Dermis microvascular lymphatic vessel endothelial cell (primary cell): ENCODE measurements at places on chromosomes 1 and 21. TPM values are rescaled to one million over a fixed set of nuclear protein-coding genes. Genes with fewer than 3 reads are reported as not detected.

Gene TNFSF4
- 2.0 and 3.6 TPM in 2 replicates for total RNA-seq

Gene SFN
- 0.13 TPM in 1 of 2 replicates, not detected in the other for total RNA-seq

Gene IFNAR1
- 16.4 and 22.3 TPM in 2 replicates for total RNA-seq

DNA sequence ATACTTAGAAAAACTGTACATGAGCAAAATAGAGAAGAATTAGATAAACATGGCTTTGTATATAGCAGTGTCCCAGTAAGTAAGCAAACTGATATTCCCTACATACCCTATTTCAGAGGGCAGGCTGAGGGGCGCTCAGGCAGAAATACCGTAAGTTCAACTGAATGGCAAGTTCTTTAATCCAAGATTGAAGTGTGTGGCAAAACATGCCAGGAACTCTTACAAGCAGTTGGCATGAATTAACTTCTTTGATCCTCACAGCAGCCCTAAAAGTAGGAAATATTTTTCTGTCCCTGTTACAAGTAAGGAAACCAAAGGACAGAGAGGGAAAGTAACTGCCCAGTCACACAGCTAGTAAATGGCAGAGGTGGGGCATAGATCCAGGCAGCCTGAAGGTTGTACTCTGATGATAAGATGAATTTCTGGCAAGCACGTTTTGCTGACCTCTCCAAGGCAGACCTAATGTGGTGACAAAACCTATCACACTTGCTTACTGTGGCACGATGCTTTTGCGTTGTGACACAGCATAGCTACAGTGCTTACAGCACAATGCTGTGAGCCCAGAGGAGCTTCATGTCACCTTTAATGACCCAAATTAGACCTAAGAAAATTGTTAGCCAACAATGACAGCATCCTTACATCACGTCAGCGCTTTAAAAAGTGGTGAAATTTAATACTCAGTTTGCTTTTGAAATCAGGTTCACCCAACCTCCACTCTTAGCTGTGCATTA, 35.0 kb upstream of the THEM4 start:
- no peak for DNase-seq

DNA sequence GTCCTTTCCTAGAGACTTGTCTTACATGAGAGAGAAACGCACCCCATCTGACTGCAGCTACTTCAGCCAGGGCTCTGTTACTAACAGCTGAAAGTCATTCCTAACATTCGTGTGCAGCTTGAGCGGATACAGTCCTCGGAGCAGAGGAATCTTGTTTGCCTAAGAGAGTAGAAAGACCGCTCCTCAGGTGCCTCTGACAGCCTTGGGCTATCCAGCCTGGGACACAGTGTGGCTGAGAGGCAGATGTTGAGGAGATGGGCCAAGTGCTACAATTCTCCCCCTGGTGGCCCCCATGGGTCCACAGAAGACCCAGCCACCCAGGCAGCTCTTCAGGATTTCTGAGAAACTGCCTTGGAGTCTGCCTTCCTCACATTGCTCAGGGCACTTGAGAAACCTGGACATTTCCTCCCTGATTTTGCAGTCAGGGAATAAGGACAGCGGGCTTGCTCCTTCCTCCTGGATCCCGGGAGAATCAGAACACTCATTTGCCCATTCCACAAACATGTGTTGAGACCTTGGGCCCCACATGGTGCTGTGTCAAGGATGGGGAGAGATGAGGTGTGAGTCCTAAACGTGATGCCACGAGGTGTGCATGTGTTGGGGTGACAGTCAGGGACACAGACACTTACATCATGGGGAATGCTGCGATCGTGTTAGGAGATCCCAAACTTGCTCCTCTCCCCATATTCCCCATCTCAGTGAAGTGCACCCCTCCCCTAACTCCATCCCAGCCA, 13.1 kb downstream of the TRIM62 start:
- no peak for DNase-seq

Gene MYCL
- 0.38 and 0.39 TPM in 2 replicates for total RNA-seq

DNA sequence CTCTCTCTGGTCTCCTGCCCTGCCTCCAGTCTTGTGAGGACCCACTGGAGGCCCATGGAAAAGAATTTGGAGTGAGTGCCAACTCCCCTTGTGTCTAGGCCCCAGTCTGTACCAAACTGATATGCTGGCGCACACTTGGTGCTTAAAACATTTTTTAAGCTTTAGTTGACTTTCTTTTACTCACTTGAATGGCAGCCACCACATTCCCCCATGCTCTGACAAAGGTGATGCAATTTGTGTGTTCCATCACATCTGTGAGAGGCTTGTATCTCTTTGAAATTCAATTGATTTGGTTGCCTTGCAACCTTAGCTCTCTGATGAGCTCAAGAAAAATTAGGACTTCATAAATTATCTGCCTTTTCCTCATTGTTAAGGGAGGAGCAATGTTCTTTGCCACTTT, 30.5 kb upstream of the WDTC1 start:
- DNase-seq, result no peak

DNA sequence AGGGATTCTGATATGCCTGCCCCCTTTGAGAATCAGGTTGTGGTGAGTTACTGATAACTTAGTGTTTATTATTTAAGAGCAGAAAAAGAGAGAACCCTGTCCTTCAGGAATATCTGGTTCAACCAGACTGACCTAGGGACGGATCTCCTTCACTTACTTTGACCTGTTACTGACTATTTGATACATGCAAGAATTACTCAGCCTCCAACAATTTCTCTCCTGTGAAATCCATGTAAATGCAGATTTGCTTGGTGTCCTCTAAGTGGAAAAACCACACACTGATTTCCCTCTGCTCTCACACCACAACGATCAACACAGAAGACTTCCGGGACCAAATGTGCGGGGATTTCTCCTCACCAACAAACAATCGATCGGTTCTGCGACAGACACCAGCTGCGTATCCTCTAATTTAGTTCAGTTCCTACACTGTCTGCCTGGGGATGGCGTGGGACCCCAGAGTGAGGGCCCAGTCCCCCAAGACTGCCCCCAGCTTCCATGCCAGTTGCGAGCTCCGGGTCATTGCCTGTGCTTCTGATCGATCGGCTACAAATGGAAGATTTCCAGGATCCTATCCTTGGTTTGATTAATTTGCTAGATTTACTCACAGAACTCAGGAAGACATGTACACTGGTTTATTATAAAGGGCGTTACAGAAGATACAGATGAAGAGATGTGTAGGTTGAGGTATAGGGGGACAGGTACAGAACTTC, 51.7 kb downstream of the BACE2 start:
- no peak for DNase-seq

DNA sequence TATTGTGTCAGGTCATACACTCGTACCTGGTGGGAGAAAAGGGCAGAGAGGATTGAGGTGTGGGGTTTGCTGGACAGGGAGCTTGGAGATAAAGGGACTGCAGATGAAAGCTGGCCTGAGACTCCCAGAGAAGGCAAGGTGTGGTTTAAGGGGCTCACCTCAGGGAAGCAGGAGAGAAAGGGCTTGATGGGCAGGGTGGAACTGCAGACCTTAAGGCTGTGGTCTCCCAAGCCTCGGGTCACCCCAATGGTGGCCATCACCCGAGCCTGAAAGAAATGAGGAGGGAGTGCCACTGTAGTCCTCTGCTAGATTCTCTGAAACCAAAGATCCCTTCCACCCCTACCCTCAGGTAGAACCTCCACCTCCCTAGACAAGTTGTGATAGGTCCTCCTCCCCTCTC, 3.7 kb upstream of the RHOC start:
- no peak for DNase-seq

DNA sequence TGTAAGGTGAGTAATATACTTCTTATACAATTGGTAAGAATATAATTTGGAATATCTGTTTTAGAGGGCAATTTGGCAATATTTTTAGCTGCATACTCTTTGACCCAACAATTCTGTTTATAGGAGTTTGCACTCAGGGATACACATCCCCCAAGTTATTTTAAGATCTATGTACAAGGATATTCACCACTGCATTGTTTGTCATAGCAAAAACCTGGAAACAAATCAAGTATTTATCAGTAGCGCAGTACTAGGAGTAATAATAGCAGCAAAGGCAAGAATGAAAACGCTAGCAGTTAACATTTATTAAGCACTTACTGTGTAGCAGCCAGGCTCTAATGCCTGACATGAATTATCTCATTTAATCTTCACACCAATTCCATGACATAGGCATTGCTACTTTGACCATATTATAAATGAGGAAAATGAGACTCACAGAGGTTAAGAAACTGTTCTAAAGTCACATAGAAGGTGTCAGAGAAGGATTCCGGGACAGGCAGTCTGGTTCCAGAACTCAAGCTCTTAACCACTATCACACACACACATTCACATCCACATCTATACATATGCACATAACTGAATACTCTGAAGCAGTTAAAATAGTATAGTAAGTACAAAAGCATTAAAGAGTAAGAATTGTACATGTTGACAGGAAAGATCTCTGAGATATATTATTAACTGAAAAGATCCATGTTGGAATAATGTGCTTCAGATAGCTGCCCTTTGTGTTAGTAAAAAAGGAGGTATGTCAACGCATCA, 30.6 kb downstream of the PHC2 start:
- DNase-seq, result no peak

Gene ANKRD65
- 0.25 and 0.26 TPM in 2 replicates for total RNA-seq

Gene EXO1
- total RNA-seq, result 3.0 and 8.0 TPM in 2 replicates

Gene HMCN1
- 4.0 and 21.5 TPM in 2 replicates for total RNA-seq

Gene NBPF12
- total RNA-seq, result 2.8 and 4.2 TPM in 2 replicates

DNA sequence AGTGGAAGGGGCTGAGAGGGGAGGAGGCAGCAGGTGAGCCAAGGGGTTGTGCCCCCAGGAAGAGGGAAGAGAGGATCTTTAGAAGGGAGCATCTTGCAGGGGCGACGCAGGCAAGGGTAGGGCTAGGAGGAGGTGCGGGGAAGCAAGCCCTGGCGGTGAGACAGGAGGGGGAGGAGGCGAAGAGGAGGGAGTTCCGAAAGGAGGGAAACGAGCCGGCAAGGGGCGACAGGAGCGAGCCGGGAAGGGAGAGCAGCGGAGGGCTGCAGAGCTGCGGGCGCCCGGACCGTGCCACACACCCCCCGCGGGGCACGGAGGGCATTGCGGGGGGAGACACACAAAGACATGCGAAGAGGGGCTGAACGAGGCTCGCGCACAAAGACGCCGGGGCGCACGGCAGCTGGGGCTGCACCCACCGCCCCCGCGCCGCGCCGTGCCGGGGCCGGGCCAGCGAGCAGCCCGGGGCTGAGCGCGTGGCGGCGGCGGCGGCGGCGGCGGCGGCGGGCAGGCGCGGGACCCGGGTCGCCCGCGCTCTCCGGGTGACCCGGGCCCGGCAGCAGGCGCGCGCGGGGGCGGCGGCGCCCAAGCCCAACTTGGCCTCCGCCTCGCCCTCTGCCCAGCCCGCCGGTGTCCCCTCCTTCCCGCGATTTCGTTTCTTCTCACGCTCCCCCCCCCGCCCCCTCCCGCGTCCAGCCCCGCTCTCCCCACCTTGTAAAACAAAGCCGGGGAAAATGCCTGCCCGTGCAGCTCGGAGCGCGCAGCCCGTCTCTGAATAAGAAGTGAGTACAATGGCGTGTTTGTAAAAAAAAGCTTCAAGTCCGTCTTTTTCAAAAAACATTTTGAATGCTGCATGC, at the start of gene KCNK2:
TSS of gene KCNK2 (plus strand) at position 206 of the 851 bp plus-strand sequence. CDS start 649 bp downstream, outside the sequence.
- no peak for DNase-seq

Gene PM20D1
- total RNA-seq, result under 0.01 and 0.25 TPM in 2 replicates

- DNase-seq, result no peak
Measured at GRCh38 chr1:110341146-110341871, 2.1 kb downstream of the RBM15 start.

Gene CHAF1B
- total RNA-seq, result 1.6 and 3.3 TPM in 2 replicates

GRCh38 chr1:3992103-3992556, 92.1 kb upstream of the C1orf174 start:
- no peak for DNase-seq

Gene USH2A
- not detected in 2 replicates for total RNA-seq

GRCh38 chr1:173491508-173491907, 14.4 kb downstream of the PRDX6 start:
- DNase-seq, result no peak

GRCh38 chr21:41703857-41704501, 62.9 kb downstream of the RIPK4 start:
- no peak for DNase-seq

DNA sequence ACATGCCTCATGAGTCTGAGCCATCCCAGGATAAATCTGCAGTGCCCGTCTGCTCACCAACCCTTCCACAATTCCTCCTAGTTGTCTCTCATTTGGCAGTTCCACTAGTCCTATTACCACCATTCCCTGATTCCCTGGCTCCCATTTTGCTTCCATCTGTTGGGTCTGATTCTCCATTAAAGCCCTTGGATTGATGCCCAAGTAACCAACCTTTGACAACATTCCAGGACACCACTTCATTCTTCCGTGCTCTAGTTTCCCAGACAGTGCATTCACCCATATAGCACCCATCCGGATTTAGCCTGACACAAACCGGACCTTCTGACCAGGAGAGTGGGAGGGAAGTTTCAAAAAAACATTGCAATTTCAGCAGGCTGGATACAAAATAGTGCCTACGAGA, 189.4 kb upstream of the PALMD start:
- DNase-seq, result no peak

GRCh38 chr1:43981135-43981491, 2.1 kb downstream of the B4GALT2 start:
- no peak for DNase-seq

Gene AIM2
- total RNA-seq, result not detected in 2 replicates

GRCh38 chr21:26982767-26983166, 15.9 kb upstream of the ADAMTS5 start:
- DNase-seq, result no peak

DNA sequence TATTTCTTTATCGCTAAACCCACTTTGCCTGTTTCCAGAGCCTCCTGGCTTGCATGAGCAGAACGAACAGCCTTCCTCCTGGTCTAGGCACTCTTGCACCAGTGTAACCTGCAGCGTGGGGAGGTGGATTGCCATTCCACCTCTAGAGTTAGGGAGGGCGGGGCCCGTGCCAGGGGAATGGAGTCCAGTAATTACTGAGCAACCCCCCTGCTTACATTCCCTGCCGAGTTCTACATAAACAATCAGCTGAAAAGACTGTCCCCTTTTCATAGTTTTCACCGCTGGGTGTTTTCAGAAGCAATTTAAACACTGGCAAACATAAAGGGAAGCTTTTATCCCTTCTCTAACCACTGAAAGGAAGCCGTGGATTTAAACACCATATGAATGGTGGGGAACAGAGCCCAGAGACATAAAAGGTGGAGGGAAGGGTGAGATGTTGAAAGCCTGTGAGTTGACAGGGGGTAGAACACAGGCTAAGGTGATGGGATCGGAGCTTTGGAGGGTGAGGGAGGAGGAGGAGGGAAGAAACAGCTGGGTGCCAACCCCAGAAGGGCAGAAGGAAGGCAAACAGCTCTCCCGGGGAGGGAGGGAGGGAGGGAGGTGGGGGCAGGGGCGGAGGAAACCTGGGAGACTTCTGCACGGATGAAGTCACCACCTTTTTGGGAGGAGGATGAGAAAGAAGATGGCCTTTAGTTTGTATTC, 68.0 kb upstream of the WDR26 start:
- DNase-seq, result no peak
